ENCODE measurements at places on chromosomes 12 and 14.

DNA sequence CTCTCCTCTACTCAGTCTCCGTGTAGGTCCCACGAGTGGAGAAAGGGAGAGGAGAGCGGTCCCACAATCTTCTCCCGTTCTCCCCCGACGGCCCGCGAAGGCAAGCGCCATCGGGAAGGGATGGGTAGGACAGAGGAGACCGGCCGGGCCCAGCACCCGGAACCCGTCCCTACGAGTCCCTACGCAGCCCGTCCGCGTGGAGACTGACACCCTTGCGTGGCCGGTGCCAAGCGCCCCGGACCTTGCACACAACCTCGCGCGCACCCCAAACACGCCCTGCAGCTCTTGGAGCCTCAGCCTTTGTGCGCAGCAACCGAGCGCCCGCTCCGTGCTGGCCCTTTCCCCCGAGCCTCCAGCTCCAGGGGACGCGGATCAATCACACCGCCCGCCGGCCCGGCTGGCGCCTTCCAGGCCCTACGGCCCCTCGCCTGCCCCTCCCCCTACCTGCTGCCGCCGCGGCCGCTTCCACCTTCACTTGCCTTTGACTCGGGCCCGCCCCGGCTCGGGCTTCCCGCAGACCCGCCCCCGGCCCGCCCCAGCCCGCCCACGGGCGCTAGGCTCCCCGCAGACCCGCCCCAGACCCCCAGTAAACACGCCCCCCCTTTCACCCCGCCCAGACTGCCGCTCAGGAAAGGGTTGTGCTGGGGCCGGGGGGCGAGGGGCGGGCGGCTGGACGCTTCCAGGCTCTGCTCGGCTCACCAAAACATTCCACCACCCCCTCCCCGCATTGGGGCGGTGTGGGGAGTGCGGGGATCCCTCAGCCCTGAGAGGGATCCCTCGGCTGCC, at the start of gene NDRG2:
TSS of gene NDRG2 (minus strand) at position 477 of the 786 bp plus-strand sequence. CDS start 1,746 bp downstream, outside the sequence.
- peak; percentile 93 for DNase-seq

GRCh38 chr12:132618683-132619043, at the start of gene P2RX2:
TSS of gene P2RX2 (plus strand) at chr12:132618776. CDS start at chr12:132618817, 41 bp downstream.
- no peak for DNase-seq

GRCh38 chr14:36515105-36515593, 4.9 kb downstream of the NKX2-1 start:
- DNase-seq, result no peak

DNA sequence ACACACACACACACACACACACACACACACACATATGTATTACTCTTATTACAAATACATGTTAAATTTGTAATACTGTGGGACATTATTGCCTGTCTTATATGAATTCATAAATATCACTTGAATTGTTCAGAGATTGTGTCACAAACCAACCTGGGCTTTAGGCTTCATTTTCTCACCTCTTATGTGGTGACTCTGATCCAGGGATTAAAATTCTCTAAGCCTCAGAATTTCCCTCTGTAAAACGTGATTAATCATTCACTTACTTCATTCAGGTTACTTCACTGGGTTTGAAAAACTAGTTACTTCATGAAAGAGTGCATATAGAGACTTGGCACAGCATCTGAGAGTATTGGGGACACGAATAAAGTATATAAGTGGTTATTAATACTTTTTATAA, 240.3 kb upstream of the PDZRN4 start:
- no peak for DNase-seq

DNA sequence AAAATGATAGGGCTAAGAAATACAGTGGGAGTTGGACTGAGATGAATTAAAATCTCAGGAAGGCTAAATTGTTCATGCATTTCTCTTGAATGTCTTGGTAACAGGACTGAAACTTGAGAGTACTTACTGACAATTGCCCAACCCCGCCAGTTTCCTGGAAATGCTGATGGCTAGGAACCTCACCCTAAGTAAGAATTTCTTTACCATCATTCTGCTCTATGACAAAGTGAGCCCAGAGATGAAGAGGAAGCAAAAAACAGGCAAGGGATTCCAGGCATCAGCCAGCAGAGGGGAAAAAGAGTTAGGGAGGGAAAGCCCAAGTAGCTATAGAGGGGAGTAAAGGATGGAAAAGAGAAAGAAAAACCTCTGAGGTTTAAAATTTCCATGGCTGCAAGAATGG, 397.7 kb downstream of the MDGA2 start:
- no peak for DNase-seq

- DNase-seq, result no peak
Observed at GRCh38 chr14:63564318-63564717, 21.1 kb upstream of the PPP2R5E start.

All from Right ventricle myocardium inferior (tissue), 1 donor.